ENCODE measurements at places on chromosomes 11 and 22. TPM values are rescaled to one million over a fixed set of nuclear protein-coding genes. Genes with fewer than 3 reads are reported as not detected.

DNA sequence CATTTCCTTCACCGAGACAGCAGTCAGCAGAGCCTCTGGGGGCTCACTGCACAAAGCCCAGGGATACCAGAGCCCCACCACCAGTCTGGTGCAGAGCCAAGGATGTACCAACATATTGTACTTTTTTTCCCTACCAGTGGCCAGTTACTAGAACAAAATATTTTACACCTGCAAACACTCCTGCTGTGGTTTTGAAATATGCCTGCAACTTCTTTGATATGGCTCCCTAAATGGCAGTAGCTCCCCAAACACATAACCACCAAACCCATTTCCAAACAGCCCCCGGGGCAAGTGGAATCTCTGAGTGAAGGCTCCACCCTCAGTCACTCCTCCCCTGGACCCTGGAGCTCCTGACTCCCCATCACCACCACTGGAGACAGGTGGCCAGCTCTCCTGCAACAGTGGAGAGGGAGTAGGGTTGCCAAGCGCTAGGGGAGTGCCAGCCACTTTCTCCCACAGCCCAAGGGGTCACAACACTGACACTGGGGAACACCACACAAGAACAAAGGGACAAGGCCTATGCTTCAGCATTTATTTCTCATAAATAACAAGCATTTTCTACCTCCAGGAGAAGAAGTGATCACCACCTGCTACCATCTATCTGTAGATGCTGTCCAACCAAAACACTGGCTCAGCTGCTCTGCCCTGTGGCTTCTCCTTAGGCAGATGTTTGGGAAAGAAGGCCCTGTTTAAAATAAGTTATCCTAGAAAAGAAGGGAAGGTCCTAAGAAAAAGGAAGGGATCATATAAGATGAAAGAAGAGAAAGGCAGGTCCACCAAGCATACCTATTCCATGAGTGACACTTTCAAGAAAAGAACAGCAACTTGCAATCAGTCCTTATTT, 15.1 kb downstream of the DGCR2 start:
- no peak for DNase-seq

Gene TENM4
- not detected for total RNA-seq

Gene DNHD1
- total RNA-seq = 8.0 TPM

Gene PKP3
- not detected for total RNA-seq

- no peak for DNase-seq
These were observed 45.0 kb upstream of the APOA1 start for GRCh38 chr11:116882386-116882785.

Gene DEFB131B
- total RNA-seq = not detected

DNA sequence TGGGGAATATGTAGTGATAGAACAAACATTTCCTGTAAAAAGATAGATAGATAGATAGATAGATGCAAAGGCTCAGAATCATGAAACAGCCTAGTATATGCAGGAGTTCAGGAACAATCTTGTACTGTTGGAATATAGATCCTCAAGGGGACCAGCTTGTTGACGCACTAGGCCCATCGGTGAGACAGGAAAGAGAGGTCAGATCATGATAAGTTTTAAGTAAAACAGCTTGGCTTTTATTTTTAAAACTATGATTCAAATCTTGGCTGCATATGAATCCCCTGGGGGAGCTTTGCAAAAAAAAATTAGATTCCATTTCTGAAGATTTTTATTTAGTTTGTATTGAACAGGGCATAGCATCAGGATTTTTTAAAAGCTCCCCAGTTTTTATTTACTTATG, 185.8 kb downstream of the TRPC6 start:
- no peak for DNase-seq

Measured in CD8-positive, alpha-beta memory T cell (primary cell).